ENCODE measurements at places on chromosomes 13 and 19.

DNA sequence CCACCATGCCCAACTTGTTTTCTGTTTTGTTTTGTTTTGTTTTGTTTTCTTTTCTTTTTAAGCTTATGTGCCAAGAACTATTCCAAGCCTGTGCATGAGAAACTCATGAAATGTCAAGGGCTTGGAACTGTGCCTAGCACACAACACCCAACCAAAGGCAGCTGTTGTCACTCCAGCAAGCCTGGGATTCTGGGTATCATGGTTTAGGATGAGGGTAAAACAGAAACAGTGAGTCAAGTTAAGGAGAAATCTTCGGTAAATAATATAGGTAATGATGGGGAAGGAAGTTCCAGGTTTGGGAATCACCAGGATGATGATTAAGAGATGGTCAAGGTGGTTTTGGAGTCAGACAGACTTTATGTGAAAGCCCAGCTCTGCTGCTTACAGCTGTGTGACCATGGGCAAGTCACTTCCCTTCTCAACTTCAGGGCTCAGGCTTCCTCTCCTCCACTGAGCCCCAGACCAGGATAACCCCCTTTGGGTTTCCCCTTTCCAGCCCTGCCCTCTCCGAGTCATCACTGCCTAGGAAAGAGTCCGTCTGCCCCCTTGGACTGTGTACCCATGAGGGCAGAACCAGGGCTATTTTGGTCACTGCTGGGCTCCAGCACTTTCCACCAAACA, 5.0 kb downstream of the PVR start:
- peak; percentile 93 for DNase-seq

GRCh38 chr19:54325194-54325621, 12.2 kb upstream of the LILRA5 start:
- peak; percentile 59 for DNase-seq

DNA sequence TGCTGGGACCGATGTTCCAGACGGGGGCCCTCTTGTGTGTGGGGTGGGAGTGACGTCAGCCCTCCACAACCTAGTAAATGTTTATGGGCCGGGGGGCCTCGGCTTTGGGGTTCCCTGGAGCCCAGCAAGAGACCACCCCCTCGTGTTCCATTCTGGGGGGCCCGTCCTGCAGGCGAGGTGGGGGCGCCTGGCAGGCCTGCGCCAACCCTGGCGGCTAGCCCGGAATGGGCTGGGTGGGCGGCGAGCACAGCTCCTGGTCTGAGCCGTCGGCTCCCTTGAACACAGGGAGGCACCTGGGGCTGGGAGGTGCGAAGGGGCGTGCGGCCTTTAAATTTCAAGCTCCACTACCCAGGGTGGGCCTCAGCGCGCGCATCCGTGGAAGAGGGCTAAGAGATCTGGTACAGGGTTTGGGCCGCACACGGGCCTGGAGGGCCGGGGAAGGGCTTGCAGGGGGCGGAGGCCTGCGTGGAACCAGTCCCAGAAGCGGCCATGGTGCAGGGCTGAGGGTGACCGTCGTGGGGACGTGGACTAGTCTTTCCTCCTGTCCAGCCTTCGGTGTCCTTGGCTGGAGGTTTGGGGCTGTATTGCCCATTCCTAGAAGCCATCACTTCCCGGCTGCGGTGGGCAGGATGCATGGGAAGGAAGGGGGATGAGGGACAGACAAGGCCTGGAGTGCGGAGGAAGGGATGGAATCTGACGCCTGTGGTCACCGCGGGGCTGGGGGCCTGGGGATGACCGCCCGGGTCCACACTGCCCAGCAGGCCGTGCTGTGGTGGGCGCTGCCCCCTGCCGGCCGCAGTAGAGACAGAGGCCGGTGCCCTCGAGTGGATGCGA, 11.4 kb downstream of the NDUFA11 start:
- peak; percentile 57 for DNase-seq

GRCh38 chr13:44197791-44198770, 175.5 kb upstream of the SERP2 start:
- DNase-seq: peak; percentile 39

- peak; percentile 52 for DNase-seq
Measured at GRCh38 chr13:109868578-109869311, 82.4 kb upstream of the IRS2 start.

DNA sequence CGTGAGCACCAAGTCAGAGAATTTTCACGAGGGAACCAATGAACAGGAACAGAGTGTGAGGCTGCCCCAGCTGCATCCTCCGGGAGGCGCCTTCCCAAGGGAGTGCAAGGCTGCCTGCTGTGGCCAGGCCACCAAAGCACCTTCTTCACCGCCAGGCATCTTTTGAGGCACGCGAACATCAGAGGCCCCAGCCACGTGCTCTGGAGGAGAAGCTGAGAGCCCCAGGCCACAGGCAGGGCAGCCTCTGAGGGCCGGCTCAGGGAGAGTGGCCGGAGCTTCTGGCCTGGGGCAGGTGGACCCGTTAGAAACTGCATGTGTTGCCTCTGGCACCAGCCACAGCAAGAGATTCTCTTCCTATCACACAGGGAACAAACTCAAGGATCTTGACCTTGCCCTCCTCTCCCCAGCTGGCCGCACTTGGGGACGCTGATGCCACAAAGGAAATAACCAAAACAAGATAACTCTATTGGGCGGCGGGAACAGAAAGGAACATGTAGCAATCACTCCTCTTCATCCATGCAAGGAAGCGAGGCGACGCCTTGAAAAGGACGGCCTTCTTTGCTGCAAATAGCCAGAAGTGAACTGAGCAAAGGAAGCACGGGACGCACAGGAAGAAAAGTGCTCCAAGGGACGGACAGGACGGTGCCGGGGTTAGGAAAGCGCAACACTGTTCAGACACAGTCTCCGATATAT, 19.9 kb downstream of the GAS6 start:
- DNase-seq: no peak

GRCh38 chr19:40421993-40422747, 3.6 kb downstream of the SERTAD1 start:
- DNase-seq: no peak

DNA sequence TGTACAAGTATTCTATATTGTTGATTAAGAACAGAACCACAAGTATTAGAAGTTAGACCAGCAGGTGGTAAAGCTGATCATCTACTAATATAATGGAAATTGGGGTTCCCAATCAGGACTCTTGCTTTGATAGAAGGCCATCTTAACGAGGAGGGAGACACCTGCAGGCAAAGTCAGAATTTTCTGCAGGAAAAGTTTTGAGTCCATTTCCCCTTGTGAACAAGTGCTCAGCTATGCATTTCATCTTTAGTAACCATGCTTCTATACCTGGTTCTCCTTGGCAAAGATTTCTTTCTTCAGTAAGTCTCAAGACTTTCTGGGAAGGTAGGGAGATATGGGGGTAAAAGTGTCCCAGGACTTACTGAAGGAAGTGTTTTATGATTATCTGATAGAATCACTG, 36.1 kb upstream of the USPL1 start:
- DNase-seq: peak; percentile 33

- no peak for DNase-seq
Measured at GRCh38 chr13:51804295-51805172, 571 bp upstream of the DHRS12 start.

DNA sequence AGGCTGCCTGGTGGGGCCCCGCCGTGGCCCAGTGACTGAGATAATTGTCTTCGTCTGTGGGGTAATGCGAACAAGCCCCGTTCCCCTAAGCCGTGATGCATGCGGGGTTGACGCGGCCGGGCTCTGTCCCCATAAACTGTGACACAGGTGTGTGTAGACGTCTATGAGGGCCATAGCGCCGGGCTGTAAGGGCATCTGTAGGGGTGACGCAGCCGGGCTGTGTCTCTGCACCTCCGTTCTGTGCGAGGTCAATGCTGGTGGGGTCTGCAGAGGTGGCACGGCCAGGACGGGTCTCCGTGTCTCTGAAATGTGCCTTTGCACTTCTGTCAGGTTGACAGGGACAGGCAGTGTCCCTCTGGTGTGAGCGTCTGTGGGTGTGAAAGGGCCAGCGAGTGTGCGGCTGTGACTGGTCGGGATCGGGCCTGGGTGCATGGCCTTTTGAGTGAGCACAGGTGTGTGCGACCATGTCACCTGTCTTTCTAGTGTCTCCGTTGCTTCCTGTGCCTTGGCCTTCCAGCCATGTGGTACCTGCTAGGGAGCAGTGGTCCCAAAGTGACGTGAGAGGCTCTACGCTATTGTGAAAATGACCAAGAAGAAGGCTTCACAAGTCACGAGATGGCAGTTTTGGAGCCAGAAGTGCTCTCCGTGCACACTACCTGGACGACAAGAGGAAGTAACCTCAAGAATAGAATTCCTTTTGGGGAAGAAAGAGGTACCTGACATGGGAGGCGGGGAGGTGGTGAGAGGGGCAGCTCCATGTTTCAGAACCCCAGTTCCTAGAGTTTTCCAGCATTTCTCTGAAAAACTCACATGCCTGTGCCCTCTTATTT, 16.4 kb upstream of the ZNF331 start:
- DNase-seq: no peak

- DNase-seq: peak; percentile 58
Measured at GRCh38 chr13:46119883-46120614, 15.2 kb upstream of the CPB2 start.

GRCh38 chr13:90562443-90562842, 785.0 kb upstream of the MIR17HG start:
- DNase-seq: no peak

- peak; percentile 94 for DNase-seq
Measured at GRCh38 chr19:31378404-31378803, 29.2 kb upstream of the TSHZ3 start.

DNA sequence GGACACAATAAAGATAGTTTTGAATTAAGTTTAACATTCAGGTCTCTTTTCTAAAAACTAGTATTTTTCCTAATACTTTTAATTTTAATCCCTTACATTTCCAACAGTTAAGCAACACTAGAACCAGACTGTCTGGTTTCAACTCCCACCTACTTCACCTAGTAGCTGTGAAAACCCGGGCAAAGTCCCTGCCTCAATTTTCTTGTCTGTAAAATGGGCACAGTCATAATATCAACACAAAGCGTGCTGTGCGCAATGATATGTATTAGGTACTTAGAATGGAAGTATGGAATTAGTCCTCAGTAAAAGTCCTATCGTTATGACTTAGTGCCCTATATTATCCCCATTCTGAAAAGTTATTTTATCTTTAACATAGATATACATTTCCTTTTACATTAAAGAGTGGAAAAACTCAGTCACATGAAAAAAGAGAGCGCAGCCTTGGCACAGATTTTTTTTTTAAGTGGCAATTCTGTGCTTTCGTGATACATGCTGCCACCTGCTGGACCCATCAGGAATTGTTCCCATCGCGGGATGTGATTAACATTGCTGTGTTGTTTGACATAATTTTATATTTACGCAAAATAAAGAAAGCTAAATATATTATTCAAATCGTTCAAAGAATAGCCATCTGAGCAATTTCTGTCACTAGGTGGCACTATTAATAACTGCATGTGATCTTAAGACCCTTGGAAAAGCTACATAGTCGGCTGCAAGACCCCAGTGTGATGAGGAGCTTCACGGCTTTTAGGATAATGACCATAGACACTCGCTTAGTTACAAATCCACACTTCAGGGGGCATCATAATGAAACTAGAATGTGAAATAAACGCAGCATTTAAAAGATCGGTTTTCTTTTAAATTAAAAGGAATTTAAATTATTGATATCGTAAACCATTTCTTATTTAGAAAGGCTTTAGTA, 59.9 kb downstream of the LIG4 start:
- DNase-seq: peak; percentile 63

GRCh38 chr13:95083066-95083465, 218.2 kb downstream of the ABCC4 start:
- no peak for DNase-seq

DNA sequence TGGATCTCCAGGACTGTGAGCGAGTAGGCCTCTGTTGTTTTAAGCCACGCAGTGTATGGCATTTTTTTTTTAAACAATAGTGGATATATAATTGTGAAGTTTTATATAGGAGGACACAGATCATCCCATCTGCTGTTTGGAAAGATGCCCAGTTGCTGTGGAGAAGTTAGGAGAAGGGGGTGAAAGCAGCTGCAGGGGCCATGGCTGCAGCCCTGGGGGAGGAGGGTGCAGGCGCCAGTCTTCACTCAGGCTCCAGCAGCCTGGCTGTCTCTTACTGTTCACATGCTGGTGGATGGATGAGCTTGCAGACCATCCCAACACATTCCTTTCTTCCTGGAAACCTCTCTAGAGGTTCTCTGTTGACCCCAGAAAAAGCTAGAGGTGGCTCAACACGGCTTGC, 242.3 kb downstream of the TEX29 start:
- DNase-seq: no peak

- DNase-seq: peak; percentile 76
Measured at GRCh38 chr13:93450191-93450621, 223.6 kb downstream of the GPC6 start.

DNA sequence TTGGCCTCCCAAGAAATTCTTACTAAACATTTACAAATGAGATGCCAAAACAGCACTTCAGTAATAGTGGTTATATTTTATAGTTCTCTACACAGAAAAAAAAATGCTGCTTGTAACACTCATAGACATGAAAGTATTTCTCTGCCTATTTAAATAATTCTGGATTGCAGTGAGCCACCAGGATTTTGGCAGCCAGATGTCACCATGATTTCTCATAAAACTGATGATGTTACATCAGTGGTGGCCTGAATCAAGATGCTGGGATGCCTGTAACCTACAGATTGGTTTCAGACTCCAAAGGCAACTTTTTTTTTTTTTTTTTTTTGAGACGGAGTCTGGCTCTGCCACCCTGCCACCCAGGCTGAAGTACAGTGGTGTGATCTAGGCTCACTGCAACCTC, 2.7 kb upstream of the CAPS start:
- no peak for DNase-seq

DNA sequence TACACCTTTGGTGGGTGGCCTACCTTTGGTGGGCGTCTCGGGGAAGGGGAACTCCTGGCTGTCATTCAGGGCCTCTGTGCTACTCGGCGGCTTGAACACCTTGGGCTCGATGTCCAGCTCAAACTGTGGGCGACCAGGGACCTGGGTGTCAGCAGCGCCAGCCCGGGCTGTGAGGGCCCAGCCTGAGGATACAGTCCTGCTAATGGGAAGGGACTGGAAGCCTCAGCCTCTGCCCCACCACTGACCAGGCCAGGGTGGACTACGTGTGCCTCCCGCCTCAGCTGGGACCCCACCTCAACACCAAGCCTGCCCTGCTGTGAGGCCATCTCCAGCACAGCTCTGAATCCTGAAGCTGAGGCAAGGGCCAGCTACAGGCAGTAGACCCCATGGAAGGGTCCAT, 7.7 kb downstream of the TMEM259 start:
- DNase-seq: no peak

DNA sequence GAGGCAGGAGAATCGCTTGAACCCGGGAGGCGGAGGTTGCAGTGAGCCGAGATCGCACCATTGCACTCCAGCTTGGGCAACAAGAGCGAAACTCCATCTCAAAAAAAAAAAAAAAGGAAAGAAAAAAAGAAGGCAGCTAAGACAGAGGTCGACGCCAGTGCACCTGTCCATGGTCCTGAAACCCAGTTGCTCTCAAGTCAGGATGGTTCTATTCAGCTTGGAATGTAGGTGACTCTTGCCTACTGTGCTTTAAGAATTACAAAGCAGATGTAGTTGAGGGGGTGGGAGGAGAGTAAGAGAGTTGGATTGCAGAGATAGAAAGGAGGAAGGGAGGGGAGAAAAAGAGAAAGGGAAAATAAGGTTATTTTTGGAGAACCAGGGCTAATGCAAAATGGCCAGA, 18.7 kb downstream of the CACNG7 start:
- DNase-seq: peak; percentile 72

GRCh38 chr13:75145927-75146326, 336.0 kb downstream of the TBC1D4 start:
- DNase-seq: peak; percentile 49

- no peak for DNase-seq
Measured at GRCh38 chr13:20446900-20447299, 78.8 kb downstream of the CRYL1 start.

Measured in cardiac fibroblast (primary cell).